DND-41 (cell line): ENCODE measurements at places on chromosomes 13 and 19.

- no peak for DNase-seq
These were observed 178.8 kb upstream of the STARD13 start for GRCh38 chr13:33464345-33464744.

- DNase-seq: no peak
These were observed 353.4 kb downstream of the OLFM4 start for GRCh38 chr13:53382008-53382407.

GRCh38 chr19:43747557-43748204, 7.1 kb downstream of the SMG9 start:
- DNase-seq: no peak

GRCh38 chr13:73334445-73334844, 275.6 kb downstream of the KLF5 start:
- no peak for DNase-seq

GRCh38 chr19:17351815-17352435, 14.6 kb downstream of the GTPBP3 start:
- no peak for DNase-seq

DNA sequence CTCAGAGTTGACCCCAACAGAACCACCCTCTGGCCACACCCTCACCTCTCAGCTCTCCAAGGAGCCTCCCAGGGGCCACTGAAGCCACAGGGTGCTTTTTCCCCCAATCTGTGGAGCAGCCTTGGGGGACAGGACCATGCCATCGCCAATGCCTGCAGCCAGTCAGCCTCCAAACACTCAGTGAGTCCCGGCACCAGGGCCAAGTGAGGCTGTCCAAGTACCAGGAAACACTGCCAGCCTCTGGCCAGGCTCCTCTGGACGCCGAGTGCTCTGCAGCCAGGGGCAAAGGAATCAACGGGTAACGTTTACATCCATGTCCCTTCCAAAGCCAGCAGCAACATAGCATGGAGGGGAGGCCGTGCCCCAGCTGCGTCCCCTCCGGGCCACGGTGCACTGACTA, 9.5 kb upstream of the COMP start:
- DNase-seq: no peak
